ENCODE measurements at places on chromosomes 1 and 21.

DNA sequence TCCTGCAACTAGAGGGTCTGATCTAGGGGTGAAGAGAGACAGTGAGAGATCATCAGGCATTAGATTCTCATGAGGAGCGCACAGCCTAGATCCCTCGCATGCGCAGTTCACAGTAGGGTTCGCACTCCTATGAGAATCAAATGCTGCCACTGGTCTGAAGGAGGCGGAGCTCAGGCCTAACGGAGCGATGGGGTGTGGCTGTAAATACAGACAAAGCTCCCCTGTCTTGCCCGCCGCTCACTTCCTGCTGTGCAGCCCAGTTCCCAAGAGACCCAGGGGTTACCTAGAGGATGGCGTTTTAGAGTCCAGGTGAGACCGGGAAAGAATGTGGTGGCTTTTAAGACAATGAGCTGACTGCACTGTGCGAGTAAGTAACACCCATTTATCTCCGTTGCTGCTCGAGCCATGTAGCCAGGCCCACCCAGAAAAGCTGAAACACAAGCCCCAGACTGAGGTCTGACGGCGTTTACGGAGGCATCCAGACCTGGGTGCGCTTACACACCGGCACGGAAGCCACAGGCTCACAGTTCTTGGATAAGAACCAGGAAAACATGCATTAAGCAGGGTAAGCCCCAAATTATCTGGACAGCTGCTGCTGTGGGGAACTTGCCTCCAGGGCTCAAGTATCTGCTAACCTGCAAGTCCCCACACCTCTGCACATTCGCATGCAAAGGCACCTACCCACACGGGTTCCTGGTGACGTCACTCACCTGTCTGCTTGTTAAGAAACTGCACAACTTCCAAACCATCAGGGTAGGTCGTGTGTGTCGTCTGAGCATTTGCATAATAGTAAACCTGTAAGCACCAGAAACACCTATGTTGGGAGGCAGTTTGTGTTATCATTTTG is 12.5 kb downstream of the TCP10L start:
- no peak for DNase-seq

DNA sequence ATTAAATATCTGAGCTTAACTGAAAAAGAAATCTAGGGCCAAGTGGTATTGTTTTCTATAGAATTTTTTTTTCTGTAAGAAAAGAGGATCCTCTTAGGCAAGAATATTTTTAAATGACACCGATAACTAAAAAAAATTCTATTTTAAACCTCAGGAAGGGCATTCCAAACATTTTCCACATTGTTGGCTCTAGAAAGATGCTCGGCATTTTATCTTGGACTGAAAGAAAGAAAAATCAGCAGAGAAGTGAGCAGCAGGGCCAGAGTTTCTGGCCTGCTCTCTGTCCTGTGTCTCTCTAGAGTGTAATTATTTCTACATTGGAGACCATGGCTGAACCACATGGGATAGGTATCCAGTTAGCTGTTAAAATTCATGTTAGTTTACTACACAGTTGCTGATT is 192.5 kb upstream of the GREM2 start:
- DNase-seq: no peak

DNA sequence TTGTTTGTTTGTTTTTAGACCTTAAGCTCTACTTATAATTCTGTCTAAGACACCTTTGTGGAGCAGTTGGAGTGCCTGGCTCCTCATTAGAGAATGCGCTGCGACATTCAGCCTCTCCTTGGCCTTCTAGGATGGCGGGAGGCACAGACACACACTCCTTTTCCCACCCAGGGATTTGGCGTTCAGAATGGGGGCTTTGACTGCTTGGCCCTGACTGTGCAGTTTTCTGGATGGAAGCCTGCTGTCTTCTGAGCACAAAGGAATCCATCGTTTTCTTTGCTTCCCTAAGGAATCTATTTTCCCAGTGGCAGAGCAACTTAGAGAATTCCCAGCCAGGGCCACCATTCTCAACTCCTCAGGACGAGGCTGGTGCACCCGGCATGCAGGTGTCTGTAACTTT is 83.6 kb downstream of the GALNT2 start:
- DNase-seq: no peak

DNA sequence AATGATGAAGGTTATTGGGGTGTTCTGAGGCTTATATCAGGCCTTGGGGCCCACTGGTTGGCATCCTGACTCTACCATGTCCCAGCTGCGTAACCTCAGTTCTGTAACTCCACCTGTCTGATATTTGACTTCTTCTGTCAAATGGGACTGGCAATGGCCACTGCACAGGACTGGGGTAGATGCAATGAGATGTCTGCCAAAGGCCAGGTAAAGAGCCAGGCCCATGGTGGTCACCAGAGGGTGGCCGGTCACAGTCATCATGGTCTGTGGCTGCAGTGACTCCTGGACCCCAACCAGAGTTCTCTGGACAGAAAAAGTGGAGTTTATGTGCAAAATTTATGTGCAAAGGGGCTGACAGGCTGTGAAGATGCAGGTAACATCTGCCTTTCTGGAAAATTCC is 173.3 kb downstream of the PTPRU start:
- no peak for DNase-seq

DNA sequence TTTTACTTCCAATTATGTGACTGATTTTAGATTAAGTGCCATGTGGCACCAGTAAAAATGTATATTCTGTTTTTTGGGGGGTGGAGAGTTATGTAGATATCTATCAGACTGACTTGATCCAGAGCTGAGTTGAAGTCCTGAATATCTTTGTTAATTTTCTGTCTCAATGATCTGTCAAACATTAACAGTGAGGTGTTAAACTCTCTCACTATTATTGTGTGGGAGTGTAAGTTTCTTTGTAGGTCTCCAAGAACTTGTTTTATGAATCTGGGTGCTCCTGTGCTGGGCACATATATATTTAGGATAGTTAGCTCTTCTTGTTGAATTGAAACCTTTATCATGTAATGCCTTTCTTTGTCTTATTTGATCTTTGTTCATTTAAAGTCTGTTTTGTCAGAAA is 276.5 kb upstream of the USP25 start:
- DNase-seq: no peak

GRCh38 chr1:75133750-75134646 is at the start of gene LHX8:
Gene LHX8 (plus strand): TSS chr1:75134388. CDS start chr1:75136615, 2,227 bp downstream.
- DNase-seq: no peak

- peak; percentile 74 for DNase-seq
Observed at GRCh38 chr1:227762231-227762911, 27.1 kb downstream of the SNAP47 start.

DNA sequence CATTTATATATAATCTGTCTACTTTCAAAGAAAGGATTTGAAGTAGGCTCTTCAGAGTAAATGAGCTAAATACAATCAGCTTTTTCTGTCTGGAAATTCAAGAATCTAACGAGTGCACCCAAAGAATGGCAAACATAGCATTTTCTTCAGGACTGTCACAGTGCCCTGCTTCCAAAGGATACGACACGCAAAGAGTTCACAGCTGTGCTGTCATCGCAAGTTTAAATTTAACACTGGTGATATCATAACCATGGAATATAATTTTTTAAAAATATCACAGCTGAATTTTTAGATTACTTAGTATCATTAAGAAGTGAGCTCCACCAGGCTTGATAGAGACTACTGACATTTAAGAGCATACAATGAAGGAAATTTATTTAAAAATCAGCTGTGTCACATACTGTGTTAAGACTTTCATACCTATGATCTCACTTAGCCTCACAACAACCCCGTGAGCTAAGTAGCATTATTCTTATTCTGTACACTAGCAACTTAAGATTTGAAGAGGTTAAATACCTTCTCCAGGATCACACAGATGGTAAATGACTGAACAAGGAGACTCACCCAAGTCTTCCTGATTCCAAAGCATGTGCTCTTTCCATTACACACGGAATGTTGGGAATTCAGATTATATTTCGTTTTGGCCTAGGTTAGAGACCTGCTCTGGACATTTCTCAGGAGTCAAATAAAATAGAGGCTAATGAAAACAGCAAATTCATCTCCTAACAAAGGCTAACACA is 46.2 kb upstream of the PRRX1 start:
- DNase-seq: no peak

- DNase-seq: no peak
Observed at GRCh38 chr1:164443166-164443565, 115.8 kb upstream of the PBX1 start.
